ENCODE measurements at places on chromosomes 3 and 15. TPM values are rescaled to one million over a fixed set of nuclear protein-coding genes. Genes with fewer than 3 reads are reported as not detected.

The CDCP1 gene
- 0.71 TPM for total RNA-seq

The NR1D2 gene
- 10.1 TPM for total RNA-seq

The GPR149 gene
- 0.25 TPM for total RNA-seq

The NANOGP8 gene
- total RNA-seq = 0.86 TPM

The SNX33 gene
- 21.2 TPM for total RNA-seq

The CHL1 gene
- 35.5 TPM for total RNA-seq

The STAB1 gene
- 6.3 TPM for total RNA-seq

The REC114 gene
- total RNA-seq = not detected

GRCh38 chr3:124885466-124886167 lies 1.5 kb downstream of the ITGB5 start:
- DNase-seq = no peak

DNA sequence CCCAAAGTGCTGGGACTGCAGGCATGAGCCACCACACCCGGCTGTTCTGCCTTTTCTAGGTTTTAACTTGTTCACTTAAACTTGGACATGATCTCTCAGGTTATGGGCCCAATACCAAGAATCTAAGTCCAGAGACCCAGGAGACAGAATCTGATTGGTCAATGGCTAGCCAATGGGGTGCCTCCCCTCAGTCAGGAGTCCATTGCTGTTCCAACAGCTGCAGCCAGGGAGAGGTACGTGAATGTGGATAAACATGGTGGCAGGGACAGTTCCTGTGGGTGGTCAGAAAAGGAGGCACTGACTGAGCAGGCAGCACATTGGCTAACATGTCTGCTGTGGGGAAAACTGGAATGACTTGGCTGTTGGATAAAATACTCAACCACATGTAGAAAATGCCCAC lies 140.3 kb downstream of the RPLP1 start:
- DNase-seq = no peak

GRCh38 chr15:72285927-72286516 lies 13.7 kb upstream of the PARP6 start:
- peak; percentile 60 for DNase-seq

GRCh38 chr15:101242999-101243336 lies 8.9 kb downstream of the CHSY1 start:
- DNase-seq = no peak

DNA sequence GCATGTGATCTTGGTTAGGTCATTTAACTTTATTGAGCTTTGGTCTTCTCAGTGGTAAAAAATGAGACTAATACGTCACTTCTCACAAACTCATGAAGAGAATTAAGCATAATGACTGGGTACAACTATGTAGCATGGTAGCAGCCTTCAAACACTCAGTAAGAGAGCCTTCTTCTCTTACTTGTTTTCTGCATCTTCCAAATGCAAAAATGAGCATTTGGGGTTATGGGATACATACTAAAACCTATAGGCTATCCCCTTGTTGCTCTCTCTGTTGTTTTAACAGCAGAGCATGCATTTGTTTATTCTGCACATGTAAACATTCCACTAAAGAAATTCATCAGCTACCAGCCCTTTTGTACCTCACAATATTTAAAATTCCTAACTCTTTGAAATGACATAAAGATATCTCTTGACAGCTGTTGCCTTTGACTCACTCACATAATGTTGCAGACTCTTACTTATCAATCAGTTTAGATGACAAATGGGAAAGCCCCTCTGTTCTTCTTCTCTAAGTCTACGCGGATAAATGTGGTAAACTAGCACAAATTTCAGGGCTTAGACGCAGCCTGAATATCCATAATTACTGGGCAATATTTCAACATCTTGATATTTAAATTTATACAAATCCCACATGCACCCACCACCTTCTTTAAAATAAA lies 327.3 kb upstream of the SATB1 start:
- no peak for DNase-seq

DNA sequence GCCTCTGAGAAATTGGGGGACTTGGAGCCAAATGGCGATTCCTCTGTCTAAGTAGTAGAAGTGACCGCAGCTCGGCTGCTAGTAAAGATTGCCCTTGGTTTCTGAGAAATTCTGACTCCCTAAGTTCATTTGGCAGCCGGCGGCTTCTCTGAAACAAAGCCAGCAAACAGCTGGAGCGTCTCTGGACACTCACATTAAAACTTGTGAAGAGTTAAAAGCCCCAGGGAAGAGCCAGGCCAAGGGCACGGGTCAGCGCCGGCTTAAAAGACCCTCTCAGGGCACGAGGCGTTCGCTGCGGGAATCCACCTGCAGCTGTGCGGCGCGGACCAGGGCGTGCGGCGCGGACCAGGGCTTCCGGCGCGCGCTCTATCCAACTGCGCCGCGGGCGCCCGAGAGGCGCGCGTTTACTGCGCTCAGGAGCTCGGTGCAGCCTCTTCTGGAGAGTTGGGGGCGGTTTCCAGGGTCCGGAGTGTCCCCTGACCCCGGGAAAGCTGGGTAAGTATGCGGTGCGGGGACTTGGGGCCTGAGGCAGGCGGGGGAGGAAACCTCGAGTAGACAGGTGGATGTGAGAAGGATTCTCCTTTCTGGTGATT lies at the start of gene COL6A5:
TSS of gene COL6A5 (plus strand) at position 186 of the 593 bp plus-strand sequence. CDS start 27,967 bp downstream, outside the sequence.
- DNase-seq = peak; percentile 34
